Stimulated activated effector memory CD8-positive, alpha-beta T cell treated with anti-CD3 and anti-CD28 coated beads, Interleukin-12 subunit alpha, Interleukin-12 subunit beta, amount 100 ng/mL, for 72 hours (primary cell): ENCODE measurements at places on chromosomes 6 and 20.

GRCh38 chr20:54078296-54078984 lies 8.0 kb upstream of the BCAS1 start:
- DNase-seq = no peak

GRCh38 chr20:50675671-50676376 lies 15.5 kb downstream of the RIPOR3 start:
- no peak for DNase-seq

DNA sequence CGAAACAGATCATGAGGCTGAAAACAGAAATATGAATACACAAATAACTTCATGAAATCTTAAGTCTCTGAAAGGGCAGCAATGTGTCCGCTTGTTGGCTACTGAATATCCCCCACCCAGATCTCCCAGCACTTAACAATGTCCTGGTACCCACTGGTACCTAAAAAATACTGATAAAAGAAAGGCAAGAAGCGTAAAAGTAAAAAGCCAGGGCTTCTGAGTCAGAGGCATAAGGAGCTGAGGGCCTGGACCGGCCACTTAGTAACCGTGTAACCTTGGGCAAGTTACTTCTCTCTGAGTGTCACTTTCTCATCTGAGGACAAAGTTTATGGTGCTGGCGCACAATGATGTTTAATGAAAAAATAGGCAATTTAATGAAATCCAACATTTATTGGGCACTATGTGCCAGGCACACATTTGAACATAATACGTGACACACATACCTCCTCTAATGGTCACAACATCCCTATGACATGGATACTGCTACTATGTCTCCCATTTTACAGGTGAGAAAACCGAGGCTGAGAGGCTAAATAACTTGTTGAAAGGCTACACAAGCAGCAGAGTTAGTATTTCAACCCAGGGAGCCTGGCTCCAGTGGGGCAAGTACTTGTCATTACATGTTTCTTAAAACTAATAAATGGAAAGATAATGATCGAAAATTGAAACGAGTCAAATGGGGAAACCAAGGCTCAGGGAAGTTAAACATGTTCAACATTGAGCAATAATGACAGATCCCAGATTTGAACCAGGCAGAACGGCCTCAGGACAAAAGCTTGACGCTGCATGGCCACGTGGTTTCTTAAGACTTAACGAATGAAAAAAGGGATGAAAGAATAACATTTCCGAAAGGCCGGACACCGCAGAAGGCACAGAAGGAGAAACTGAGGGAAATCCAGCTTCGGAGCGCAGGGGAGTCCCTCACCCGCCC lies 828 bp downstream of the TP53RK start:
- no peak for DNase-seq

GRCh38 chr6:31918069-31918720 lies 9.3 kb upstream of the C2 start:
- DNase-seq = no peak

DNA sequence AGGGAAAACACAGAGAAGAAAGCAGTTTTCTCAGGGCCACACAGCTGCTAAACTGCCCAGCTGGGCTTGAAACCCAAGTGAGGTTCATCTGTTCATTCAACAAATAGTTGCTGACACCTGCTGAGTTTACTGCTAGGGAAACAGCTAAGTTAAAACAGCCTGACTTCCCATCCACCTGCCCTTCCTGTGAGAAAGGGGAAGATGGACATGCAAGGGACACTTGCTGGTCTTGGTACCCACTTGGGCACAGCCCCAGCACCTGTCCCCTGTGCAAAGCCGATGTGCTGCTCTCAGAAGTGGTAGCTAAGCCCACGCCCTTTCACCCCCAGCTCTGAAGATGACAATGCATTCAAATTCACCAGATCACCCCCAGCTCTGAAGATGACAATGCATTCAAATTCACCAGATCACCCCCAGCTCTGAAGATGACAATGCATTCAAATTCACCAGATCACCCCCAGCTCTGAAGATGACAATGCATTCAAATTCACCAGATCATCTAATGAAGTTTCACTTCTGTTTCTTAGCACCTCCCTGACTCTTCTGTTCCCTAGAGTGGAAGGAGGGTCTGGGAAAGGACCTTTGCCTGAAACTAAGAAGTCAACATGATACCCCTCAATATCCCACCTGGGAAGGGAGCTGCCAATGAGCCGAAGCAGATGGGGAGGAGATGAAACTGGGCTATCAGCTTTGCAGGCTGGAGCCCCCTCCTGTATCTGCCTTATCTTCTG lies 46.0 kb upstream of the TOP1 start:
- DNase-seq = no peak

GRCh38 chr6:83371423-83371822 lies 59.4 kb downstream of the ME1 start:
- no peak for DNase-seq

DNA sequence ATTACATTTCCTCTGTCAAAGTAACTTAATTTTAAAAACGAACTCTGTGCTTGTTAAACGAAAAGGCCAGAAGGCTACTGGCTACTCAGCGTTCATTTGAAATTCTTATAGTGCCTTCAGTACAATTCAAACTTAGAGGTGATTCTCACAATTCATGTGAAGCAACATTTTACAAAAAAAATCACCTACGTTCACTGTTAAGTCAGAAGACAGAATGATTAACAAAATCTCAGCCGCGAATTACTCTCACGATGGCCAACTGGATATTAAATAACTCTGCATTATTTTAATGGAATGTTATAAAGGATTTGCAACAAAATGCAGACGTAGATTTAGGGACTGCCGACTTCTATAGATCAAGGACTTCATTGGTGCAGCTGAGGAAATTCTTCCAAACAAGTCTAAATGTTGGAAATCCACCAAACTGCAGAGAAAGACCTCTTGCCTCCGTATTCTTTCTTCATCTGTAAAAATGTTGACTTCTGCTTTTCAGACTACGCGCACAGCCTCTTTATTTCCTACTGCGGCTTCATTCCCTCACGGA lies 1.6 kb upstream of the QKI start:
- DNase-seq = no peak
